ENCODE measurements at places on chromosomes 3 and 15.

GRCh38 chr3:50436114-50436674 is 67.2 kb downstream of the CACNA2D2 start:
- peak; percentile 53 for DNase-seq

DNA sequence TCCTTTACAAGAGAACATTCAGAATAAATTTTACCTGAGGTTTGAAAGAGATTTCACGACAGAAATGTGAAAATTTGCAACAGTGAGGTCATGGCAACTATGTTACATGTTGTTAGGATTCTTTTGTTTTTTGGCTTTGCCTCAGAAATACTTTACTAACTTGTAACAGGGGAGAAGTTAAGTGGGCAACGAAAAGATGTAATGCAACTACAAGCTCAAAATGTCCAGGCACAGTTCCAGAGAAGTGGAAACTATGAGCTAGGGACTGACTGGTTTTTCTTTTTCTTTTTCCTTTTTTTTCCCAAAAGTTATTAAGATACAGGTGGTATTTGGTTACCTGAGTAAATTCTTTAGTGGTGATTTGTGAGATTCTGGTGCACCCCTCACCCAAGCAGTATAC is 111.5 kb upstream of the PPP2R3A start:
- no peak for DNase-seq

DNA sequence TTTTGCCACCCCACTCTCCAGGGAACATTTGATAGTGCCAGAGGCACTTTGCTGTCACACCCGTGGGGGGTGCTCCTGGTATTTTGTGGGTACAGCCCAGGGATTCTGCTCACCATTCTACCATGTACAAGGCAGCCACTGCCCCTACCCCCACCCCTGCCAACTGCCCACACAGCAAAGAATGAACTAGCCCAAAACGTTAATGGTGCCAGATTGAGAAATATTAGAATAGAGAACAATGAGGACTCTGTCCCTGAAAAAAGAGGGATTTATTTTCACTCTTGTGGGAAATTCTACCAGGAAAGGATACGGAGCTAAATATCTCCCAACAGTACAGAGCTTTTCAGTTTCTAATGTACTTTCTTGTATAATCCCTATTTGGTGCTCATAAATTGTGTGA is 154.5 kb upstream of the SUCLG2 start:
- no peak for DNase-seq

- peak; percentile 89 for DNase-seq
Observed at GRCh38 chr3:186529201-186529999, 14.8 kb downstream of the CRYGS start.

- DNase-seq: no peak
Observed at GRCh38 chr15:85646538-85647091, 148.1 kb downstream of the KLHL25 start.

DNA sequence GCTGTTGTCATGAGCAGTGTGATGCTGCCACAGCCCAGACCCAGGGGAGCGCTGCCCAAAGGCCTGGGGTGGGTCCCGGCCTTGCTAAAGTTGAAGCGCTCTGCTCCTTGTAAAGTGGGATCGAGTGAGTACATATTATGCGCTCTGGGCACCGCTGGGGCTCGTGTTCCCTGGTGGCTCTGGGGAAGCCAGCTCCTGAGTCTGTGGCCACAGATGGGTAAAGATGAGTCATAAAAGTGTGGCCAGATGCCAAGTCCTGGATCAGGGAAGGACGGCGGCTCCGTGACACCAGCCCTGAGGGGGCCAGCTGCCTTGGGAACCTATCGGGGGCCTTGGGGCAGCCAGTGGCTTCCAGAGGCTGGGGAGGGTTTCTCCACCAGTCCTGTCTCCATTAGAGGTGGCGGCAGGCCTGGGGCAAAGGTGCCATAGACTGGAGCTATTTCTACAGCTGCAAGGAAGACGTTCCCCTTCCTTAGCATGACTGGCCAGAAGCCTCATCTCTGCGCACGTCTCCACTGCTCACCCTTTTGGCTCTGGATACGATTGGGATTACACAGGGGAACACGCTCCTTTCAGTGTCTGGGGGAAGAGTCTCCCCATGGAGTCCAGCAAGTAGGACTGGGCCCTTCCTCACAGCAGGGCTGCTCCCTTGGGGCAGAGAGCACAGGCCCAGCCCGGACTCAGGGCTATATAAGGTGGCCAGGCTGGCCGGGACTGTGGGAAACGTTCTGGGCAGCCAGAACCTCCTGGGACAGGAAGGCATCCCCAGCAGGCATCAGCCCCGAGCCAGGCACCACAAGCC is 1.2 kb upstream of the ITIH4 start:
- DNase-seq: peak; percentile 23

DNA sequence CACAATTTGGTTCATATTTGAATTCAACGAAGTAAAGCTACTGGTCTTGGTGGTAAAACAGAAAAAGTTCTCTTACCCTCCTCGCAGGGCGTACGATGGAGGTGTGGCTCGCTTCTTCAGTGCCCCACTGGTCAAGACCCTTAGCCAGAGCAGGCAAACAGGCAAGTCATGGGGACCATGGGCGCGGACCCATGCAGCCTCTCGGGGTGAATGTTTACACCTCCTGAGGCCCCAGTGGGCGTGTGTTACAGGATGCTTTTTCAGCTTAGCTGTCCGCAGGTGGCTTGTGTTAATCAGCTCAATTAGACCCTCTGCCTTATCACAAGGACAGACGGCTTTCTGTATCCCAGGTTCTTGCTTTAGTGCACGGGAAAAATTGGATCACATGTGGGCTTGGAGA is 991.8 kb downstream of the GBE1 start:
- DNase-seq: no peak

- DNase-seq: no peak
Observed at GRCh38 chr15:31293655-31294054, 33.0 kb upstream of the KLF13 start.

- DNase-seq: no peak
Observed at GRCh38 chr3:97815149-97815917, 6.5 kb upstream of the CRYBG3 start.

GRCh38 chr3:71348831-71349230 is 234.7 kb downstream of the FOXP1 start:
- DNase-seq: no peak

DNA sequence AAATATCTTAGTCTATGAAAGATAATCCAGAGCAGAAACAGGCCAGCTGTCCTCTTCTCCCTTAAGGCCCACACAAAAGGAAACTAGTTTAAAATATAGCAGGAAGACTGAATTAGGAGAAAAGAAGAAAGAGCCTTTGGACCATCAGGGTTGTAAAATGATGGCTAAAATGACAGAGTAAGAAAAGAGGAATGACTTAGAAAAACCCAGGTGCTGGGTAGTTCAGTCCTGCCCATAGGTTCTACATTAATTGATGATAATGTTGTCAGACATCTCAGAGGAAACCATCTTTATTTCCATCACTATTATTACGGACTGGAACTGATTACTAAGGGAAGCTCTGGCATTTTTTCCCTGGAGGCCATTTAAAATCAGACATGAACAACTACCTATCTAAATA is 142.8 kb upstream of the STT3B start:
- no peak for DNase-seq

GRCh38 chr3:192687488-192688152 is 39.7 kb downstream of the FGF12 start:
- DNase-seq: no peak

GRCh38 chr3:69740103-69741021 is 1.1 kb downstream of the MITF start:
- peak; percentile 59 for DNase-seq

GRCh38 chr3:99931059-99931458 is 113.4 kb downstream of the CMSS1 start:
- DNase-seq: no peak

DNA sequence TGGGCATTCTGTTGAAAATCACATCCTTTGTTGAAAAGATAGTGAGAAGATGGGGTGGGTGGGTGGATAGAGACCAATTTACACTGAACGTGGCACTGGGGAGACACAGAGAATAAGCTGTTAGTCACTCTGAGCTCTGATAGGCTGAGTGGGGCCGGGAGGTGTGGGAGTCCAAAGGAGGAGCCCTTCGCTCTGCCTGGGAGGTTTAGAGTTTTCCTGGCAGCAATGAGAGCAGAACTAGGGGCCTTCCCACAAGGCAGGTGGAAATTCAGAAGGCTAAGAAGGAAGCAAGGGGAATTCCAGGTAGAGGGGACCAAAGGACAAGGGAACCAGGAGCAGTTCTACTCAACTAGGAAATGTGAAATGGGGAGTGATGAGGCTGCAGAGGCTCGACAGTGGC is 272.7 kb downstream of the RPLP1 start:
- no peak for DNase-seq

DNA sequence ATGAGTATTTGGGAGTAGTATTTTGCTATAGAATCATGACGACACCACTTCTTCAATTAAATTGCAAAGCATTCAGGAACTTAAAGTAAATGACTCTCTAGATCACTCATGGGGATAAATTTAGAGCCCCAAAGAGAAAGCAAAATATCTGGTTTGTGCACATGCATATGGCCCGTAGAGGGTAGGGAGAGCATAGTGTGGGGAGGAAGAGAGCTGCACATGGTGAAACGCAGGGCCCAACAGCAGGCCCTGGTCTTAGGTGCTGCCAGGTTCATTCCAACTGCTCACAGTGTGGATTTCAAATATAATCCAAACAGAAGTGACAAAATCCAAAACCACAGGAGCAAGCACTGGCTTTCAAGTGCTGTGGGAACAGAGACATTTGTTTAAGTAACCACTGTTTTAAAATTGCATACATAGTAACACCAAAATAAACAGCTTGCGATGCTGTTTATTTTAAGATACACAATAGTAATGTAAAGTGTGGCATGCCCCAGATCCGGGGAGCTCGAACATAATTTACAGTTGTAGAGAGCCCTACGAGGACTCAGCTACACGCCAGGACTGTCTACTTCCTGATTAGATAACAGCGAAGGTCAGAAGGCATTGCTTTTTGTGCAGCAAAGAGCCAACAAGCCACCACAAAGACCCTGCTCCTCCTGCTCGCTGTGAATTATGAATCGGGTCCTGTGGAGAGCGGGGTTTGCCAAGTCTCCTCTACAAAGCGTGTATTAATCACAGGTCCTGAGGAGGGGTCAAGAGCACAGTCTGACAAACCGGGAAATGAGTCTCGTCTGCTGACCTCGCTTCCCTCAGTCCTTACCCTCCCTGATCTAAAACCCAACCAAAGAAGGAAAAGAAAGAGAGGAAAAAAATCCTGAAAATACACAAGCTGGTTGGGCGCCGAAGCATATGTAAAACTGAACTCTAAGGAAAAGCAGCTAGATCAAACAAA is 80.6 kb downstream of the MEIS2 start:
- no peak for DNase-seq

DNA sequence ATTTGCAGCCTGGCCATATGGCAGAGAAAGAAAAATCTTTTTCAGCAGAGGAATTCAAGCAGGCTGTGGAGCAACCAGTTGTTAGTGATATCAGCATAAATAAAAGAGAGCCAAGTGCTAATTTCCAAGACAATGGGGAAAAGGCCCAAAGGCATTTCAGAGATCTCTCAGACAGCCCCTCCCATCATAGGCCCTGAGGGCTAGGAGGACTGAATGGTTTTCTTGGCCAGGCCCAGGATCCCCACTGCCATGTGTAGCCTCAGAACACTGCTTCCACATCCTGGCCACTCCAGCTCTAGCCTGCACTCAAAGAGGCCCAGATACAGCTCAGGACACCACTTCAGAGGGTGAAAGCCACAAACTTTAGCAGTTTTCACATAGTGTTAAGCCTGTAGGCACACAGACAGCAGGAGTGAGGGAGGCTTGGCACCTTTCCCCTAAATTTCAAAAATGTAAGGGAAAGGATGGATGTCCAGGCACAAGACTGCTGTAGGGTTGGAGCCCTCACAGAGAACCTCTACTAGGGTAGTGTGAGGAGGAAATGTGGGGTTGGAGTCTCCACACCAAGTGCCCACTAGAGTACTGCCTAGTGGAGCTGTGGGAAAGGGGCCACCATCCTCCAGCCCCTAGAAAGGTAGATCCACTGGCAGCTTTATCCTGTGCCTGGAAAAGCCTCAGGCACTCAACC is 191.4 kb downstream of the TBL1XR1 start:
- no peak for DNase-seq

GRCh38 chr3:100561459-100562158 is 47.8 kb upstream of the ADGRG7 start:
- DNase-seq: no peak

DNA sequence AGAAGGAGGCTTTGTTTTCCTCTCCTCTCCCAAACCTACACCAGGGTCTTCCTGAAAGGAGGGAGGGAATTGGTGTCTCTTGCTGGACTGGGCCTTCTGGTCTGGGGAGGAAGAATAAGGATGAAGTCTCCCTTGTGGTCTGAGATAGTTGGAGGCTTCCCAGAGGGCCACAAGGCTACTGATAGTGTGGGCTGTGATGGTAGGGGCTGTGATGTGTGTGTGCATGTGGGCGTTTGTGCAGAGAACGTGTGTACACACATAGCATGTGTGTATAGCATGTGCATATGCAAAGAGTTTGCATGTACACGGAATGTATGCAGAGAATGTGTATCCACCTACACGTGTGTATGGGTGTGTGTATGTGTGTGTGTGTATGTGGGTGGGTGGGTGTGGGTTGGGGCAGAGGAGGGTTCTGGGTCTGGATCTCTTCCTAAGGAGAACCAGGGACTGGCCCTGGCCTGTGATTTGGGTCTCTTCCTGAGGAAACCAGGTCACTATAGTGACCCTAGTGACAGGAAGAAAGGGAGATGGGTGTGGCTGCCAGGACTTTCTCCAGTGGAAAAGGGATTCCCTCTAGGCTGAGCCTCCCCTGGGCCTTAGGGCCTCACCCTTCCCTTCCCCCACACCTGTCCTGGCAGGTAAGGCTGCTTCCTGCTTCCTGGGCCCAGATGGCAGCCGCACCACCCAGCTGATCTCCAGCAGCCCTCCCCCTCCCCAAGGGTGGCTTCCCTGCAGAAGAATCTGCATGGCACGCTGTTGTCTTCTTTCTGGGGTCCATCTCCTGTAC is 1.7 kb downstream of the FLNB start:
- DNase-seq: no peak

DNA sequence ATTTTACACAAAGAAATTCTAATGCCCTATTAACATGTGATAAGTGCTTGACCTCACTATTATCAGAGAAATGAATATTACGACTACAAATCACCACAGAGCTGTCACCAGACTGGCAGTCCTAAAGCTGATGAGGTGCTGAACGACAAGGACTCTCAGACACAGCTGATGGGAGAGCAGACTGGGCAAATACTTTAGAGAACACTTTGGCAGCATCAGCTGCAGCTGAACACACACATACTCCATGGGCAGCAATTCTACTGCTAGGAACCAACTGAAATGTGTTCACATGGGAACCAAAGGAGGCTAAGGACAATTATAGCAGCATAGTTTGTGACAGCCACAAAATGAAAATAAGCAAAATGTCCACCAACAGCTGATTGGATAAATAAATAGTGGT is 45.5 kb downstream of the SUSD5 start:
- DNase-seq: no peak

DNA sequence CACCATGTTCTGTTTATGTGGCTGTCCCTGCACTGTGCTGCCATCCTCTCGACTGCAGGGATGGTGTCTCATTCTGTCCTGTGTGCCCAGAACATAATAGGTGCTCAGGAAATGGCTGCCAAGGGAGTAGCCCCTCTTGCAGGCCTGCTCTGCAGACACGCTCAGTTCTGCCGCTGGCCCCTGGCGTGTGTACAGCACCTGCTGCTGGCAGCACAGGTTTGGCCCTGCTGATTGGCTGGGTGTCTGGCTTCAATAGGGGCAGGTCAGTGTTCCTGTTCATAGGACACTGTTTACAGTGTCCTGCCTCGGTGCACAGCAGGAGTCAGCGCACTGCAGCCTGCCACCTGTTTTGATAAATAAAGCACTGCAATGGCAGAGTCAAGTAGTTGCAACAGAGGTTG is 146.9 kb downstream of the DNAJB8 start:
- no peak for DNase-seq

Data from cerebellar cortex (tissue), 1 donor.